Activated T-helper 1 cell treated with anti-CD3 and anti-CD28 coated beads, Interleukin-2, amount 50 U/mL, for 16 hours (primary cell): ENCODE measurements at places on chromosomes 4 and X.

DNA sequence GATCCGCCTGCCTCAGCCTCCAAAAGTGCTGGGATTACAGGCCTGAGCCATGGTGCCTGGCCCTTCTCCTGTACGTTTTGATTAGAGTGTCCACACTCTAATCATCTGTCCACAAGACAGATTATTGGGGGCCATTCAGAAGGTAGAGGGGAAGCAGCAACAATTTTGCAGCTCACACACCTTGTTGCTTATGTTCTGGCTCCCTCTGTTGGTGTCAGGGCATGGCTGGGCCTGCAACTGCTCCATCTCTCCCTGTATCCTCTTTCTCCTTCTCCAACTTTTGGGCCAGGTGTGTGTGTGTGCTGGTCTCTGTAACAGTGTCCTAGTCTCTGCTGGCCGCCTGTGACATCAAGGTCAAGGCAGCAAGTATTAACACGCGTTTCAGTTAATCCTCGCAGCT, 125.5 kb upstream of the MBNL3 start:
- no peak for DNase-seq

GRCh38 chr4:89616382-89616781, 220.6 kb downstream of the SNCA start:
- DNase-seq = no peak

GRCh38 chrX:70769659-70770227, 138.8 kb downstream of the TEX11 start:
- DNase-seq = no peak

- no peak for DNase-seq
Observed at GRCh38 chrX:104482757-104483156, 83.2 kb upstream of the IL1RAPL2 start.
